ENCODE measurements at places on chromosomes 11 and 22.

DNA sequence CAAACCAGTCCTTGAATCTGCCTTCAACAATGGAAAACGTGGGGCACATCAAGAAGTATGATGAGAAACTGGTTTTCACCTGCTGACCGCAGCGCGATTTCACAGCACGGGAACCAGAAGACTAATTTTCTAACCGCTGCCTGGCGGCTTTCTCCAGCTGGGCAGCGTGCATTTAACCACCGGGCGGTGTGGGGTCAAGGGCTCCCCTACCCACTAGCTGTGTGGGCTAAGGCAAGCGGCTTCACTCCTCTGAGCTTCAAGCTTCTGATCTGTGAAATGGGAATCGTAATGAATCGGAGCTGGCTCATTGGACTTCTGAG is 4.2 kb downstream of the SHANK2 start:
- DNase-seq = no peak

DNA sequence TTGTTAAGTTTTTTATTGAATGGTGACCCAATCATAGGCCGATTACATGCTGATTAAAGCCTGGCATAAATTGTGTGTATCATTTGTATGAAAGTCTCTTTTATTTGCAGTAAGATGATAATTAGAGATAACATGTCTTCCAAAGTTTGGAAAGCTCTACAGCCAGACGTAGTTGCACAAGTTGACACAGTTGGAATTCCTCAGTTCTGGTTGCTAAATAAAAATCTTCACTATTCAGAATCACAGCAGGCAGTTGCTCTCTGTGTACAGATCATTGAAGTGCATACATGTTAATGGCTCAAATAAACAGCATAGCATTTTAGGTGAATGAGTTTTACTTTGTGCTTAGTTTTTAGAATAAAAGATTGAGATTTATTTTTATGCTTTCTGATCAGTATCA is 69.5 kb downstream of the ARHGAP42 start:
- no peak for DNase-seq

GRCh38 chr11:73182824-73183321 is 35.2 kb upstream of the P2RY2 start:
- no peak for DNase-seq

DNA sequence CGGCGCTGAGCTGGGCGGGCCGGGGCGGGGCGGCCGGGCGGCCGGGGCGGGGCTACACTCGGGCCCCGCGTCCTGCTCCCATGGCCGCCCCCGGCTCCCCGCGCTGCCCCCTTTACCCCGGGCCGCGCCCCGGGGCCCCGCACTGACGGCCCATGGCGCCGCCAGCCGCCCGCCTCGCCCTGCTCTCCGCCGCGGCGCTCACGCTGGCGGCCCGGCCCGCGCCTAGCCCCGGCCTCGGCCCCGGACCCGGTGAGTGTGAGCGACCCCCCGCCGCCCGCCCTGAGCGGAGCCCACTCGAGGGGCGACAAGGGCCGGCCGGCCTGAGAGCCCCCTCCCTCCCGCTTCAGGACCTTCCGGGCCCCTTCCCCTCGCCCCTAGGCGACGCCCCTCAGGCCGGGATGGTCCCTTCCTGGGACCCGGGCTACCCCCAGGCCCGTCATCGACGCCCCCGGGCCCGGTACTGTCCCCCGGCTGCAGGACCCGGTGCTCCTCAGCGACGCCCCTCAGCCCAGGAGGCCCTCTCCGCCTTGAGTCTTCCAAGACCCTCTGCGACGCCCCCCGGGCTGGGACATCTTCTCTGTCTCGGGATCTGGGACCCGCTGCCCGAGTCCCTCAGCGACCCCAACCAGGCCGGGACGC is at the start of gene KREMEN1:
KREMEN1 (plus strand) TSS at position 57 of the 639 bp plus-strand sequence; CDS start at position 153, 96 bp downstream.
- no peak for DNase-seq

GRCh38 chr11:27242591-27242990 is 120.4 kb downstream of the CCDC34 start:
- no peak for DNase-seq

DNA sequence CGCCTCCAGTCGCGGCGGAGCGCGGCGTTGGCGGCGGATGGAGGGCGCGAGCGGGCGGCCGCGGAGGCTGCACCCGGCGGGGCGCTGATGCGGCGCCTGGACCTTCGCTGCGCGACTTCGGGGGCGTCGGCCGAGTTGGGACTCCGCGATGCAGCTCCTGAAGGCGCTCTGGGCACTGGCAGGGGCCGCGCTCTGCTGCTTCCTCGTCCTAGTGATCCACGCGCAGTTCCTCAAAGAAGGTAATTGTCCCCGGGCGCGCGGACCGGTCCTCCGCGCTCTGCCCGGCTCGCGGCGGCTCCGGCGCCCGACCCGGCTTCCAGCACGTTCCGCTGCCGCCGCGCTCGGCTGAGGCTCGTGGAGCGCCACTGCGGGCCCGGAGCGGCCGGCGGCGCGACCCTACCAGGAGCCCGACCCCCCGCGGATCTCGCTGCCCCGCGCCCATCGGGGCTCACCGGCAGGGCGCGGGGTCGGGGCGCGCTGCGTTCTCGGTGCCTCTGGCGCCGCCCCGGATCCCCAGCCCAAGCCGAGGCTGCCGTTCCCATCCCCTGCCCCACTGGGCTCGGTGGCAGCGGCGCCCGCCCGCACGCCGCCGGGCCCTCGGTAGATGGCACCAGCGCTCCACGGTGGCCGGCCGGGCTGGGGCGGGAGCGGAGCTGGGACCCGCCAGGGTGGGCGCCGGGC is 1251.2 kb downstream of the BRD1 start:
- DNase-seq = no peak

- no peak for DNase-seq
Measured at GRCh38 chr22:21942407-21943343, 10.0 kb downstream of the PPM1F start.

GRCh38 chr11:125401235-125401634 is 94.8 kb downstream of the FEZ1 start:
- no peak for DNase-seq
